A172 (cell line): ENCODE measurements at places on chromosomes 5 and 9. TPM values are rescaled to one million over a fixed set of nuclear protein-coding genes. Genes with fewer than 3 reads are reported as not detected.
A peak's percentile ranks its signal among the peaks of the same experiment; 100 is the strongest.

DNA sequence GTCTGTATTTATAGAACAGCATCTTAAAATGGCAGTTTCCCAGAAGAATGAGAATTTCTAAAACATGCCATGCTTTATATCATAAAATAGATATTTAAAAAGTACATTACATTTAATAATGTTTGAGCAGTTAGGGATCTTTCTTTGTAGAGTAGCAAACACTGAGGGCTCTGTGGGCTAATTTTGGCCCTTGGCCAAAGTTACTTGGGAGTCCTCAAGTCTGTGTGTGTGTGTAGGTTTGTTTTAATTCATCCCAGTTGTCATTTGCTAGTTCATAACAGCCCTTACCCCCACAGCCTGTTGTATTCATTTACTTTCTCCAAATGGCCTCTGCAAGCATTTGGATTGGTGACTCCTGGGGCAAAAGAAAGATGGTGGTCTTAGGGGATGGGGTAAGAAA lies 576.4 kb upstream of the SGCD start:
- no peak for DNase-seq

GRCh38 chr5:19240170-19240569 lies 747.8 kb downstream of the CDH18 start:
- peak; percentile 88 for DNase-seq

GRCh38 chr5:143397302-143398052 lies 6.0 kb downstream of the NR3C1 start:
- no peak for DNase-seq

DNA sequence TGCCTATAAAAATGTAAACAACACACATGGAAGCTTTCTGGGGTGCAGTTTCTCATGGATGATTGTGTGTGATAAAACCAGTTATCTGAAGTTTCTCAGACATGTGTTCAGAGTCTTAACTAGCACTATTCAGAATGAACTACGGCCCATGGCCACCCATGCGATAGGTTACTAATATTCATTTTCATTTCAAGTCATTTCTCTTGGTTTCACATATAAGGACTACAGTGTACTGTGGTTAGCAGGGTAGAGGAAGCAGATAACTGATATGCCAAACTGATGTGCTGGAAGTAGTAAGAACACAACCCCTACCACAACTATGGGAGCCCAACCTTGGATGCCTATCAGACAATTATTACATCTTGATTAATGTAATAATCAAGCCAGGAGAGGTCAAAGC lies 372.1 kb downstream of the DTWD2 start:
- DNase-seq = no peak

- peak; percentile 14 for DNase-seq
Measured at GRCh38 chr9:95506428-95506677, 10.4 kb downstream of the PTCH1 start.

DNA sequence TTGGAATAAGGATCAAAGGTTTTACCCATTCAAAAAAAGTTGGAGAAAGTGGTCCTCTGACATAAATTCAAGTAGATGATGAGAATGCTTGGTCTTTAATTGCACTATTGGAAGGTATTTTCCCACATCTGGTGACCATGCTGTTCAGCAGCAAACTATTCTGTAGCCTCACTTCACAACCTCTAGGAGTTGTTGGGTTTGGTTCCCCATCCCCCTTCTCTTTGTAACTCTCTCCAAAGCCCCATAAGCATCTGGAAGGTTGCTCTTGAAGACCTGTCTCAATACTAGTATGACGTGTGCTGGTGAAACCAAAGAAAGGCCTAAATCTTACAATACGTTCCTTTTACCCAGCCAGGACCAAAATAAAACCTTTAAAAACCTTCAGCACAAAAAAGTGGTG lies 8.5 kb downstream of the RGMB start:
- no peak for DNase-seq

- DNase-seq = no peak
Measured at GRCh38 chr9:112822618-112823017, 68.1 kb downstream of the SLC46A2 start.

- DNase-seq = no peak
Measured at GRCh38 chr5:171863935-171864334, 78.3 kb downstream of the SMIM23 start.

- DNase-seq = no peak
Measured at GRCh38 chr5:95803271-95804148, 19.0 kb downstream of the GLRX start.

- DNase-seq = no peak
Measured at GRCh38 chr9:134879664-134880483, 736 bp upstream of the FCN2 start.

- no peak for DNase-seq
Measured at GRCh38 chr9:16848179-16848578, 22.3 kb downstream of the BNC2 start.

GRCh38 chr9:137318602-137319001 lies 16.5 kb upstream of the NRARP start:
- no peak for DNase-seq

DNA sequence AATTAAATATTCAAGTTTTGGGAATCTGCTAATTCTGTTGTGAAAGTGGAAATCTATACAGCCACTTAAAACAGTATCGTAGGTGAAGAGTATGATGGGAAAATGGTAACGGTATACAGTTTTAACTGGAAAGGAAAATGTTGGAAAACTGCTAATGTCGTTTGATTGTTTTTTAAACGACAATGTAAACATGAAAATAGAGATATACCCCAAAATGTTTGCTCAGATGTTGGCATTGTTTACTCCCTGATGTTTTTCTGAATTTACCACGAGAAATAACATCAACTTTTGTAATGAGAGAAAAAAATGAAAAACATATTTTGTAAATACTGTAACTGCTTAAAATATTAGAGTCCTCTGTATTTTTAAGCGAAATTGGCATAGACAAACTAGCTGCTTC lies 2.7 kb downstream of the MATR3 start:
- no peak for DNase-seq

DNA sequence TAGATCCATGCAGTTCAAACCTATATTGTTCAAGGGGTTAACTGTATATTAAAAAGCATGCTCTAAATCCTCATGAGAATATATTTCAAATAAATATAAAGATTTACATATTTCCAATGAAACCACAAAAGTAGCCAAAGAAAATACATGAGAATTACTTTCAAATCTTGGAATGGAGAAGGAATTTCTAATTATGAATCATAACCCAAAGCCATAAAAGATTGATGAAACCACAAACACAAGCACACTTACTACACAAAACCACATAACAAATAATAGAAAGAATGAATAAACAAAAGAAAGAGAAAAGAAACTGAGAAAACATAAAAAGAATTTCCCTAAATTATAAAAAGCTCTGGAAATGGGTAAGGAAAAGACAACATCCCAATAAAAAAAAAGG lies 16.0 kb downstream of the ERP44 start:
- no peak for DNase-seq

- no peak for DNase-seq
Measured at GRCh38 chr9:131598121-131598520, 52.8 kb downstream of the PRRT1B start.

DNA sequence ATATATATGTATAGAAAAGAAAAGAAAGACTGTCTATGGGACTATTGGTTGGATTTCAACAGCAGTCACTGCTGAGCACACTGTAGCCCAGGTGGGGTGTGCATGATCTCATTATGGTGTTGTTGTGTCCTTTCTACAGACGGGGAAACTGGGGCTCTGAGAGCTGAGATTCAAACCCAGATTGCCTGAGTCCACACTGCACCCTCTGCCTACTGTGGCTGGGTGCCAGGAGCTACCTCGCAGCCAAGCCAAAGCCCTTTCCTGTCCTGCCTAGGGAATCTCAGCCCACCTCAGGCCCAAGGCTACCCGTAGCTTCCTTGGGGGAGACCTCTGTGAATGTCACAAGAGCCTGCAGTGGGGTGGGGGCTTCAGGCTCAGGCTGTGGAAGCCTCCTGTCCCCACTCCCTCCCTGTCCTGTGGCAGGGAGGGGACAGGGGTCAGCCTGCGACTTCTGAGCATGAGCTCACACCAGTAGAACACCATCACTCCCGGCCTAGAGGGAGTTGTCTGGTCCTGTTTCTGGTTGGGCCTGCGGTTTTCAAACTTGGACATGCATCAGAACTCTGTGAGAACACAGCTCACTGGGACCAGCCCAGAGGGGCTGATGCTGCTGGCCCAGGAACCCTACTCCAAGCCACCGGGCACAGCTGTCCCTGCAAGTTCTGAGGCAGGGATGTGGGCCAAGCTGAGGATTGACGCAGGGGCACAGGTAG lies 7.9 kb upstream of the NINJ1 start:
- DNase-seq = no peak

DNA sequence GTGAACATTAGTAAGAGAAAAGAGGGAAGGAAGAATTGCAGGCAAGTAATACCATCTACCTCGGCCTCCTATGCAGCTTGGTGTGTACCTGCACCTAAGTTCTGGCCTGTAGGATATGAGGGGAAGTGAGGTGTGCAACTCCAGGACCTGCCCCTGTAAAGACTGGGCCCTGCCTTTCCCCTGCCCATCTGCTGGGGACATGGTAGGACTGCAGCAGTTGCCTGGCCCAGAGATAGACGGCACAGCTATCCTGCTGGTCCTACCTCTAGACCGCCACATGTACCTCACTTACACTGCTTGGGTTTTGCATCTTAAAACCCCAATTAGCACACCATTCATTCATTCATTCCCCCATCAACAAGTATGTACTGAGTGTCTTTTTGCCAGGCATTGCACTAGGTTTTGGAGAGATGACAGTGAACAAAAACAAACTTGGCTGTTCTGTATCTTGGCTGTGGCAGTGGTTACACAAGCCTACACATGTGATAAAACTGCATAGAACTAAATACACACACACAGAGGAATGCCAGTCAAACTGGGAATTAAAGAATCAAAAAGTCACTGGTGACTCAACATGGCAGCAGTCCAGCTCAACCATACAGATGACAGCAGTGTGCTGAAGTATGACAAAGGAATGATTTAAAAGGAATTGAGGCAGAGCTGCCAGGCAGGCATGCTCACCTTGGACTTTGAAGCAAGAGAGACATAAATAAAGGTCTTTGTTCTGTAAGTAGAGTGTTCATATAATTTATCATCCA lies 23.3 kb upstream of the MGAT1 start:
- DNase-seq = peak; percentile 84

GRCh38 chr5:102531506-102531905 lies 32.7 kb upstream of the SLCO6A1 start:
- no peak for DNase-seq

DNA sequence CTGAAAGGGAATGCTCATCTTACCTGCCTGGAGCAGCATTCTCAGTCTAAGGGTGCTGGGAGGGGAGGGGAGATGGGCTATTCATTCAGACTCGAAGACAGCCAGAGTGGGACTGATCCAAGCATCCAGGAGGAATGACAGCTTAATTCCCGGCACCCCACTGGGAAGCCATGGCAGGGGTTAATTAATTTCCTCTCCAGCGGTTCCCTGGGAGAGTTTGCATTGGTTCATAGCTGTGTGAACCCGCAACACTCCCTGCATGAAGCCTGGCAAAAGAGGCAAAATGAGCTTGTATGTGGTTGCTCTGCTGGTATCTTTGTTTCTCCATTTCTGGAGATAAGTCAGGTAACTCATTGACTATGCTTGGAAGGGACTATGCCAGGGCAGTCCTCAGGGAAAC lies 401.0 kb upstream of the SLC24A2 start:
- DNase-seq = no peak

DNA sequence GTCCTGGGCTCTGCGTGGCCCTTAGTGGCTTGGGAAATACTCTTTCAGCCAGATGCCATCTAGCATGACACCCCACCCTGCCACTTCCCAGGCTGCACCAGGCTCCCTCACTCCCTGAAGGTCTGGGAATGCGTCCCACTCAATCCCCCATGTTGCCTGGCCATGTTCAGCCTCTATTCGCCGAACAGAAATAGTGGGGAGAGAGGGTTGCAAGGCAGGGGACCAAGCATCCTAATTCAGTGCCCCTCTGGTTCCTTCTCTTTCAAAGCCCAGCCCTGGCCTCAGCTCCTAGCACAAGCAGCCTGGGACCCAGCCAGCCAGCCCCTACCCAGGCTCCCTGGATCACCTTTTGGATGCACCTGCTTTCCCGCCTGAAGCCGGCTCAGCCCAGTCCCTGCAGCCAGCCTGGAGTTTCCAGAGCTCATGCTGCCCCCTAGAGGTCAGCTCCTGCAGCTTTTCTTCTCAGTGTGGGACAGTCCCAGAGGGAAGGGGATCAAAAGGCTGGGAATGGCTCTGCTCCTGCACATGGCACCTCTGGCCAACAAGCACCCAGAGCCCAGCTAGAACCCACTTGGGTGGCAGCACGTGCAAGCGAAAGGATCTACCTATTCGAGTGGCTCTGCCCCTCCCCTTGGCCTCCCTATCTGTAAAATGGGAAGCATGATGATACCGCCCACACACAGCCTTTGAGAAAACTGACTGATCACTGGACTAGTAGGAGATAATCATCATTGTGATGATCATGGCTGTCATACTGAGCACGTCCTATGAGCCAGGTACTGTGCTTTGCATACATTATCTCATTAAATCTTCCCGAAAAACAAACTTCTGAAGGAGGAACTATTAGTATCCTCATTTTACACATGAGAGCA lies 48.7 kb upstream of the C5orf58 start:
- peak; percentile 73 for DNase-seq

- DNase-seq = no peak
Measured at GRCh38 chr9:88746743-88747398, 211.9 kb downstream of the NXNL2 start.

DNA sequence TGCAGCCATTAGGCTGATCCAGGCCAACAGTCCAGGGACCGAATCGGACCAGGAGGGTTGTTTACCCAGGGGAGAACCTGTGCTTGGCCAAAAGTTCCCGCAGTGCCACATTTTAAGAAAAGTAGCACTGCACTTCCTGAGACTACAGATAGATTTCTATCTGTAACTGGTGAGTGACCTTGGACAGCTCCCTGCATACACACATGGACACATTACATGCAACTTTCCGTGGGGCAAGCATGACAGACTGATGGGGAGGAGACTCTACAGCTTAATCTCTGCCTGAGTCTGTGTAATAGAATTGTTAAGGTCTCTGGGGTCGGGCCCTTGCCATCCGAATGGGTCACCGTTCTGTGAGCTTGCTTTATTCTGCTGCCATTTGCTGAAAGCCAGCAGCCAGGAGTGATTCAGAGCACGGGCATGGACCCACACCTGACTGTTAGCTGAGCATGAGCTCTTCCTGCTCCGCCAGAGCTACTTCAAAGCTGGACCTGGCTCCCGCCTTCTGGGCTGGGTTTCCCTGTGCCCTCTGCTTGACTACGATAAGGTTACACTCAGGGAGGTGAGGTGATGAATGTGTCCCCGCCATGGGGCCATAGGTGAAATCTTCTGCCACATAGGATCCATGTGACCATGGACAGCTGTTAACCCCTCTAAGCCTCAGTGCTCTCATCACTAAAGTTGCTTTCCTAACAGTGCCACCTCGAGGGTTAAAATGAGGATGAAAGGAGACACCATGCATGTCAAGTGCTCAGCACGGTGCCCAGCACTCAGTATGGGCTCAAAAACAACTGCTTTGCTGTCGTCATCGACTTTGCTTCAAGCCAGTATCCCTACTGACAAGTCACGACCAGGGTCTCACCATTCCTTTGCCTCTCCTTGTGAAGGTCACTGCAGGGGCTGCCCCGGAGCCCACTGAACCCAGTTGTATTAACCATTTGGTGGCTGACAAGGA lies 200.0 kb downstream of the MELK start:
- DNase-seq = peak; percentile 16

GRCh38 chr5:14109041-14109747 lies 33.9 kb upstream of the TRIO start:
- DNase-seq = peak; percentile 68

Gene SCGB3A2
- total RNA-seq = not detected in 2 replicates

Gene NAA35
- 36.6 and 38.7 TPM in 2 replicates for total RNA-seq

Gene NTNG2
- 3.8 and 5.7 TPM in 2 replicates for total RNA-seq

Gene HK3
- total RNA-seq = not detected in 2 replicates

Gene DND1
- 1.5 TPM in 1 of 2 replicates, not detected in the other for total RNA-seq

Gene CD274
- total RNA-seq = 1.4 and 2.2 TPM in 2 replicates

Gene HMCN2
- 0.02 and 0.05 TPM in 2 replicates for total RNA-seq

Gene PCDHA7
- 0.19 and 0.38 TPM in 2 replicates for total RNA-seq

Gene TSLP
- total RNA-seq = not detected in 2 replicates

Gene ADAMTS16
- total RNA-seq = 3.4 and 3.5 TPM in 2 replicates

Gene CHD1
- 43.5 and 55.1 TPM in 2 replicates for total RNA-seq

Gene CNTLN
- 9.7 and 10.3 TPM in 2 replicates for total RNA-seq
